ENCODE measurements at places on chromosomes 2 and 18.

GRCh38 chr18:13611601-13612195 is 114.7 kb downstream of the FAM210A start:
- DNase-seq, result peak; percentile 62

DNA sequence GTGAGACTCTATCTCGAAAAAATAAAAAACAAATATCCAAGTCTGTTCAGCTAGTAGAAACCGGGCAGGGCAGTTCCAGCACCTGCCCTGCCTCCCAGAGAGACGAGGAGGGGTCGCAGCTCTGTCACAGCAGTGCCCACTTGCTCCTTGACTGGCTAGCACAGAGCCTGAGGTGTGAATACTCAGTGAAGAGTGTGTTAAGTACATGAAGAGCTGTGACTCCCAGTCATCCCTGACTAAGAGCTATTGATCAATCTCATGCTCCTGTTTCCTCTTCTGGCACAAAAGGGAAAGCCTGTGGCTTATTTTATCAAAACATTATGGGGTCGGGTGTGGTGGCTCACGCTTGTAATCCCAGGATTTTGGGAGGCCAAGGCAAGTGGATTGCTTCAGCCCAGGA is 83.0 kb upstream of the FZD7 start:
- no peak for DNase-seq

DNA sequence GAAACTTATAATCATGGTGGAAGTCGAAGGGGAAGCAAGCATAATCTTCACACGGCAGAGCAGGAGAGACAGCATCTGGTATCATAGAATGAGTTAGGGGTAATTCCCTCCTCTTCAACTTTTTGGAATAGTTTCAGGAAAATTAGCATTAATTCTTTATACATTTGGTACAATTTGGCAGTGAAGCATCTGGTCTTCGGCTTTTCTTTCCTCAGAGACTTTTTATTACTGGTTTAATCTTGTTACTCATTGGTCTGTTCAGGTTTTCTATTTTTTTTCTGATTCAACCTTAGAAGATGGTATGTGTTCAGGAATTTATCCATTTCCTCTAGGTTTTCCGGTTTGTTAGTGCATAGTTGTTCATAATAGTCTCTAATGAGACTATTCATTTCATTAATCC is 39.7 kb upstream of the ABCA12 start:
- DNase-seq, result no peak

DNA sequence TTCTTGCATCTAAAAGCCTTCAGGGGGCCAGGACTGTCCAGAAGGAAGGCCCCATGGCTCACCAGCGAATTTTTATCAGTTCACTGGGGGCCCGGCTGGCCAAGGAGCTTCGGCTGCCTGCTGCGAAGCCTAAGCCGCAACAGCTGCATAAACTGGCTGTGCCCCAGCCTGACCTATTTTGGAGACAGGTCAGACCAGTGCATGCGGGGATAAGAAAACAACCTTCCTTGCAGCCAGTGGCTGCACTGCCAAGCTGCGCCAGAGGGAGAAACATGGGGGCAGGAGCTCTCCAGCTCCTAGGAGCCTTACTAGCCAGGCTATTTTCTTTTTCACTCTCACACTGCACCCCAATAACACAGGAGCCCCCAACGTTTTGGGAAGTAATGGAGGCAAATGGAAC is 15.2 kb downstream of the PAX3 start:
- DNase-seq, result no peak

- DNase-seq, result no peak
These were observed 630.7 kb upstream of the HS6ST1 start for GRCh38 chr2:128949360-128949759.

DNA sequence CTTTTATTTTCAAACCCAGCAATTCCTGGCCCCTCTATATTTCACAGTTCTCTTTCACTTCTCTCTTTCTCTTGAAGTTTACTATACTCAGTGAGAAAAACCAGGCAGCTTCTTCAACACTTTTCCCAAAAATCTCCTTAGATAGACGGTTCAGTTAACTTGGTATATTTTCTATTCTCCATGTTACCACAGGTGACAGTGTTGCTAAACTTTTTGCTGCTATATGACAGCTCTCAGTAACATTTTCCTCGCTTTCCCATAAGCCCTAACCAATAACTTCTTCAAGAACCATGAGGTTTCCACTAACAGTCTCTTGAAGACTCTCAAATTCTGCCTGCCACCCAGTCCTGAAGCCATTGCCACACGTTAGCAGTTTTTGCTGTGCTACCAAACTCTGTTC is 45.8 kb downstream of the CYBRD1 start:
- DNase-seq, result no peak

DNA sequence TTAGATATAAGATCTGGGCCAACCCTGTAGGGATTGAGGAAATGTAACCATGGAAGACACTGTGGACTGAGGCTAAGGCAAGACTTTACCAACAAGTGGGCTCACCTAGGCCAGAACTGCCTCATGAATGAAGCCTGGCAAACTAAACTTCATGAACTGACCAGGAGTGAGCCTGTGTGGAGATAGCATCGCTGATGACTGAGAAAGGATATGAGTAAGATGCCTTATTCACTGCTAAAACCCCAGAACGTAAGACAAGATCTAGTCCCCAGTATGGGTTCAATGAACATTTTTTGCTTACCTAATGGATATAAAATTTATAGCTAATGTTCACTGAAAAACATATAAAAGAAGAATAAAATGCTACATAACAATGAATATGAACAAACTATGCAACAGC is 399.8 kb downstream of the SATB2 start:
- DNase-seq, result no peak

GRCh38 chr2:241268716-241269445 is 46.6 kb downstream of the HDLBP start:
- no peak for DNase-seq

DNA sequence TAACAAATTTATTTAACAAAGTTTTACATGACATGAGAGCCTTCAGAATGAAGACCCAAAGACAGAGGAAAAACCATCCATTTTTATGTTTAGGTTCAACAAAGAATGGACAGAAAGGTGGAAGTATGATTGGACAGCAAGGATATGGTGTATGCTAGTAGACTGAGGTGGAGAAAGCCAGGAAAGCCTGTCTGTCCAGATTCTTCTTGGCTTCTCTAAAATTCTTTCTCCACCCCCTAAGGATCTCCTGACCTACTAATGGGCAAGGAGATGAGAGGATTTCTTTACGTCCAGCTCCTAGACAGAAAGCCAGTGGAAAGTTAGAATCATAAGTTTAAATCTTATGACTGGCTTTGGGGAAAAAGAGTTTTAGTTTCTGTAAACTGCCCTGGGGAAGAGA is 3.0 kb downstream of the ATIC start:
- DNase-seq, result no peak

- no peak for DNase-seq
These were observed 876.0 kb downstream of the SLC4A3 start for GRCh38 chr2:220503431-220503830.

DNA sequence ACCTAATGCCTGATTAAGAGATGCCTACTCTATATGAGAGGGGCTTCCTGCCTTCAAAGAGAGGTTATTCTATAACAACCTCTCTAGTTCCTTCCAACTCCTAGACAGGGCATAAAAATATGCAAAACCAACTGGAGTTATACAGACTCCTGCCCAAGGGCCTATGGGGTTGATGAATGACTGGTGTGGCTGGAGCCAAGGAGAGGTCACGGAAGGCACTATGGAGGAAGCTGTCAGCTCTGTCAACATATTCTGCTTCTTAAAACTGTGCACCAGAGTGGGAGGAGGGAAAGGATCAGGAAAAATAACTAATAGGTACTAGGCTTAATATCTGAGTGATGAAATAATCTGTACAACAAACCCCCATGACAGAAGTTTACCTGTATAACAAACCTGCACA is 120.9 kb upstream of the CDC42EP3 start:
- no peak for DNase-seq

DNA sequence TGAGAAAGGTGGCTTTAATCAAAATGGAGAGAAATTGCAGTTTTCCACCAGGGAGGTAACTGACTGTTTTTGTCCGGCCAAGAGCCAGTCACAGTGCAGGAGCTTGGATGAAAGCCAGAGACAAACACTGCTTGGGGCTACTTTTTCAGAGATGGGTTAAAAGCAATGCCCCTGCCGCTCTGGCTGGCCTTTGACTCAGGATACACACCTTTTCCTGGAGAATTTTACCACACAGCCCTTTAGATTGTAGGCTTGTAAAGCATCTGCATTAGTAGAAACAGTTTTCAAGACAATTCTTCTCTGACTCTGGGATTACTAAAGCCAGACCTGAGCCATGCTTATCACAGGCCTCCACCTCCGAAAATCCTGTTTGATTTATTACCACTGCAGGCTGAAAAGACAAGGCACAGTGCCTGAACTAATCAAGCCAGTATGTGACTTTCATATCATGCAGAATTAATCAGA is 79.7 kb downstream of the CCBE1 start:
- DNase-seq, result no peak

- no peak for DNase-seq
These were observed 61.3 kb downstream of the GDF7 start for GRCh38 chr2:20728114-20728758.

DNA sequence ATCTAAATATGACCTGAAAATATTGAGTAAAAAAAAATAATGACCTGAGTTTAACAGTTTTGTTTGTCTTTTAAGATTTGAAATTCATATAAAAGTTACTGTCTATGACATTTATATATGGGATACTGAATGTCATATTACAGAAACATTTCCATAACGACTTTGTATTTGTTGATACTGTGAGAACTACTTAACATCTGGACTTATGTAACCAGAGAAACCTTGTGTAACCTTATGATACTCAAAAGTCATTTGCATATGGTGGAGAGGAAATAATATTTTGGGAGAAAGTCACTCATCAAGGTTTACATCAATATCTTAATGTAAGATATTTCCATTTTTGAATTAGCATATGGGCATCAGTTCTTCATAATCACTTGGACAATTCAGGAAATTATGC is 12.6 kb downstream of the MFSD6 start:
- DNase-seq, result no peak

DNA sequence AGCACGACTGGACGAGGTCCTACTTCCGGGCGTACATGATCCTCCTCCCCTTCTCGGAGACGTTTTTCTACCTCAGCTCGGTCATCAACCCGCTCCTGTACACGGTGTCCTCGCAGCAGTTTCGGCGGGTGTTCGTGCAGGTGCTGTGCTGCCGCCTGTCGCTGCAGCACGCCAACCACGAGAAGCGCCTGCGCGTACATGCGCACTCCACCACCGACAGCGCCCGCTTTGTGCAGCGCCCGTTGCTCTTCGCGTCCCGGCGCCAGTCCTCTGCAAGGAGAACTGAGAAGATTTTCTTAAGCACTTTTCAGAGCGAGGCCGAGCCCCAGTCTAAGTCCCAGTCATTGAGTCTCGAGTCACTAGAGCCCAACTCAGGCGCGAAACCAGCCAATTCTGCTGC is 24.8 kb downstream of the LYPD1 start:
- DNase-seq, result no peak

GRCh38 chr2:95023222-95023597 is 2.3 kb upstream of the MAL start:
- DNase-seq, result no peak

GRCh38 chr2:26632624-26633185 is 8.5 kb downstream of the CIB4 start:
- DNase-seq, result no peak

DNA sequence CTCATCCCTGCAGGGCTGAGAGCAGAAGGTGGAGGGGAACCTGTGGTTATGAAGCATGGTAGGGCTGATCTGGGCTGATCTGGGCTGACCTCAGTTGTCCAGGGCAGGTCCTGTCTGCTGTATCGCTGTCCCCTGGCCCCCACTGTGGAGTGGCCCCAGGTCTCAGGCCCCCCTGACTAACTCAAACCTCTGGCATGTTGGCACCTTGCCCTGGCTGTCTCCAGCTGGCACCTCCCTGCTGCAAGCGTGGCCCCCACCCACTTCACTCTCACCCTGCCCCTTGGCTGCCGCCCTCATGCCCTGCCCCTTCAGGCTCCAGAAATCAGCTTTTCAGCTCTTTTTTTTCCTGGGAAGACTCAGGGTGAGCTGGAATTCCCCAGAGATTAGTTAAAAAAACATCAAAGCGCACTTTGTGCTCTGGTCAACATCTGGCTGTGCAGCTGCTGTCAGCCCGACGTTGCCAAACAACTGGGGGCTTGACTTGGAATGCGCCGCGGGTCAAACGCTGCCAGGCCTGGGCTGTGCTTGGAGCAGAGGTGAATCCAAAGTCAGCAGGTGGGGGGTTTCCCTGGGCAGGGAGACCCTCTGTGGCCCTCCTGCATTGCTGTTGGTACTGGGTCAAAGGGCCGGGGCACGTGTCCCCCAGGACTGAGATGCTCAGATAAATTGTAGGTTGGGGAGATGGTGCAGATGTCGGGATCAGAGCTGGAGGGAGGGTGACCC is 173.8 kb upstream of the HDAC4 start:
- no peak for DNase-seq

GRCh38 chr2:100747996-100748615 is 71.8 kb upstream of the NPAS2 start:
- no peak for DNase-seq

DNA sequence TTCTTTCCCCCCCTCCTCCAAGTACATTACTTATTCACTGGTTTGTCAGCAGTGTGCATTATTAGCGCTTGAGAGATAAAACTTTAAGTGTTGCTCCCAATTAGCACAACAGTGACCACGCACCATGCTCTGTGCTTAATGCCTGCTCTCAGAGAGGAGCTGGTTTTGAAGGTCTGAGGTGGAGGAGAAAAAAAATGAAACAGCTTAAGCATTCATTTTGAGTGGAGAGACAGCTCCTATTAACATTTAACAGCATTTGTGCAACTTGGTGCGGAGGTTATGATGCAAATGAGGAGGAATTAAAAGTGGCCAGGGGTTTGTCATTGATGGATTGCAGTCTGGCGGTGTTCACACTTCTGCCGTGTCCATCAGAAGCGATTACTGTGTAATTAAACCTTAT is 141.8 kb downstream of the FIGN start:
- no peak for DNase-seq

GRCh38 chr18:55400590-55401541 is 187.1 kb downstream of the TCF4 start:
- DNase-seq, result no peak

GRCh38 chr2:47344890-47345589 is 57.9 kb upstream of the MSH2 start:
- peak; percentile 44 for DNase-seq

Measured in Kasumi-1 (cell line).